ENCODE measurements at places on chromosomes 6 and 20.

GRCh38 chr6:147579667-147580066 lies 71.2 kb downstream of the SAMD5 start:
- DNase-seq, result no peak

- no peak for DNase-seq
Measured at GRCh38 chr6:89252907-89253306, 35.7 kb upstream of the GABRR1 start.

DNA sequence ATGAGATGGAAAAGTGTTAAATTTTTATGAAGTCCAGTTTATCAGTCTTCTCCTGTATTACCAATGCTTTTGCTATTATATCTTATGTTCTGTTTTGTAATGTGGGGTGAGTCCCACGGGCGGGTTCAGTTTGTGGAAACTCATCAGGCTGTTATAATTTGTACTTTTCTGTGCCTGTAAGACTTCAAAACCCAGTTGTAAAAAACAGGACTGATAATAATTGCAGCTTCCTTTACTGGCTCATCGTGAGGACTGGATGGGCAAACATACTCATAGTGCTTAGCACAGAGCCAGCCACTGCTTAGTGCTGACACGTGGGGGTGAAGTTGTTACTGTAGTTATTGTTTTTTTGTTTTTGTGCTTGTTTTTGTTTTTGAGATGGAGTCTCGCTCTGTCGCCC lies 45.6 kb downstream of the TGM2 start:
- no peak for DNase-seq

DNA sequence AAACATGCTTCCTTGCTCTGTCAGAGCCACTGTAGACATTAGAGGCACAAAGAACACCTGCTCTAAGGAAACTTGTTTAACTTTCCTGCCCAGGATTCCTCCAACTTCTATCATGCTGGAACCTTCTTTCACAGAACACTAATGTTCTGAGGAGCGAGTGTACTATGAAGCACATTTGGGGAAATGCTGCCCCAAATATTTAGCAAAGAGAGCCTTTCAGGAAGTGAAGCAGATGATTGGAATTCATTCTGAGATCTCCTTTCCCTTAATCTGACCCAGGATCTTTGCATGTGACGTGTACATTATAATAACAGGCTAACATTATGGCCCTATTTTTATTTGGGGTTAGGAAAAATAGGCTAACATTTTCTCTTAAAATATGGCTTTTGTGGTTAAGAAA lies 21.0 kb upstream of the FYN start:
- DNase-seq, result no peak

DNA sequence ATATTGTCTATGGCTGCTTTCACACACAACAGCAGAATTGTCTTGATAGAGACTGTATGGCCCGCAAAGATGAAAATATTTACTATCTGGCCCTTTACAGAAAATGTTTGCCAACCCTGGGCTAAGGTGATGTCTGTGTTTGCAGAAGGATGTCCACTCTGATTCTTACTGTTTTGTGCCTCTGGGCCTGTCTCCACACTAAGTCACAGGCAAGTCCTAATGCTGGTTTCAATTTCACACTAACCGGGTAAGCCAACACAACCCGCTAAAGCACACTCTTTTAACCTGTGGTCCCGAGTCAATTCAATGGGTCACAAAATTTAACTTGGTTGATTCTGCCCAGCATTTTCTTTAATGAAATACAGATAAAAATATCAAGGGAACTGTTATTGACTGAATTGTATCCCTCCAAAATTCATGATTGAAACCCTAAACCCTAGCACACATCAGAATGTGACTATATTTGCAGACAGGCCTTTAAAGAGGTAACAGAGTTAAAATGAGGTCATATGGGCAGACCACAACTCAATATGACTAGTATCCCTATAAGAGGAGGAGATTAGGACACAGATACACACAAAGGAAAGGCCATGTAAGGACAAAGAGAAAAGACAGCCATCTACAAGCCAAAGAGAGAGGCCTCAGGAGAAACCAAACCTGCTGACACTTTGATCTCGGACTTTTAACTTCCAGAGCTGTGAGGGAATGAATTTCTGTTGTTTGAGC lies 78.4 kb downstream of the FYN start:
- DNase-seq, result no peak

GRCh38 chr6:80227545-80228105 lies 121.2 kb downstream of the BCKDHB start:
- DNase-seq, result no peak

- no peak for DNase-seq
Measured at GRCh38 chr6:22873513-22874136, 304.3 kb downstream of the HDGFL1 start.

DNA sequence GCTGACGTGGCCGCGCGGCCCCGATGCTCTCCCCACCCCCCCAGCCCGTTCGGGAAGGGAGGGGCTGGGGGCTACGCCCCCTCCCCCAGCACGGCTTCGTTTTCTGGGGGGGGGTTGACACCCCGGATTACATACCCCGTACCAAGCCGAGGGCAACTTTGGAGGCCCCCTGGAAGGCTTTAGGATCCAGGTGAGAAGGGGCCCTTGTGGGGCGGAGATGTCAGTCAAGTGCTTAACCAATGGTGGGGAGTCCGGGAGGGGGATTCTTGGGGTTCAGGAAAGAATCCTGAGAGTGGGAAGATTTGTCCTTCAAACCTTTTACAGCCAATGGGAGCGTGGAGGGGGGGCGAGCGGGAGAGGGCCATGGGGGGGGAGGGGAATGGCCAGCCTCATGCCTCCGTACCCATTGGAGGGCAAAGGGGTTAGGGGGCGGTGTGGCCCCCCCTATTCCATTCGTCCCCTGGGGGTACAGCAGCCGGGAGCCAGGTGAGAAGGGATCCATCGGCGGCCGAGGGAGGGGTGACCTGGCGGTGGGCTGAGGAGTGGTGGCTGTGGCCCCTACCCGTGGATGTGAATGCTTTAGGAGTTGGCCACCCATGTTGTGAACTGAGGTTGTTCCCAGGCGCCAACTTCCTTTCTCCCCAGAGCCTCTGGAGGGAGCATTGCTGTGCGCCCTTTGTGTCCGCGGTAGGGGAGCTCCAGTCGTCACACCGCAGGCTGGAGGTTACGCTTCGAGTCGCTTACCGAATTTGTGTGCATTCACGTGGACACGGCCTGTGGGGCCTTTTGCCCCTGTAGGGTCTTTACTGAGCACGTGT lies 682 bp downstream of the BRD2 start:
- DNase-seq, result peak; percentile 20

GRCh38 chr20:34874094-34874654 lies 1.5 kb upstream of the GGT7 start:
- no peak for DNase-seq

GRCh38 chr6:75217193-75217592 lies 11.3 kb upstream of the COL12A1 start:
- DNase-seq, result no peak

DNA sequence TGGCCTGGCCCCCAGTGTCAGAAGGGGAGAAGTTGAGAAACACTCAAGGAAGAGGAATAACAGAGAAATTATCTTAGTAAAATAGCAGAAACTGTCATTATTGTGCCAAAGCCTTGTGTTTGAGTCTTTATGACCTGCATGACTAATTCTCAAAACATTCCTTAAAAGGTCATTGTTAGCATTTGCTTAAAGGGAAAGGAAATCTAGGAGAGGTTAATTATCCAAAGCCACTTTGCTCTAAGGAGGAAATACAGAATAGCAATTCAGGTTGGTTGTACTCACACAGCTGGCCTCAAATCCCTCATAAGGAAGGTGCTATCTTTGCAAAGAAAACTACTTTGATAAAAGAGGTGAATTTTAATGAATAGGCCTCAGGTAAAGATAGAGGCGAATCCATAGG lies 516.7 kb downstream of the CBLN4 start:
- DNase-seq, result no peak

DNA sequence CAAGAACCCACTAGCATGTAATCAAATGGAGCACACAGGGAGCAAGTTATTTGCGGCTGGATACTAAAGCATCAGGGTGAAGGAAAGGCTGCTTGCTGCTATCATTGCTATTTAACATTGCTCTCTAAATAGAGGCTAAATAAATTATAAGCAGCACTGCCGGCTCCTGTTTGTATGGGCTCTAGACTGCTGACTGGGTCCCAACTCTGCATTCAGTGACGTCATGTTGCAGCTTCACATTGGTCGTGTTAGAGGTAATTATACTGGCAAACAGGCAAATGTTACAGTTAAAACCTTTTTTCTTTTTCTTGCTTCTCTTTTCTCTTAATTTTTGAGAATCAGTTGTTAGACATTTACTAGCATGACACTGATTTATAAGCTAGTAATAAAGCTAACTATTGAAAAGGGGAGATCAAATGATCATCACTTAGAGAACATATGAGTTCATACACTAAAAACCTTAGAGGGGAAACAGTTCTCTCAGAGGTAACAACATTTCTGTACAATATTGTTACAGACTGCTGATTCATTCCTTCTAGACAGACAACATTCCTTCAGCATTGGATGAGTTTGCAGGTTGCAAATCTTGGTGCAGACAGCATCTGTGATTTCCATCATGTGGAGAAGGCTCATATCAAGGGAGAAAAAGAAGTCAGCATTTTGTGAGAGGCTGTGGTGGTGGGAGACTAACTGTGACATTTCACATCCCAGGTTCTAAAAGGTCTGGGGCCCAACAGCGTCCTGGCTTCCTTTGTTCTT lies 15.9 kb downstream of the RFPL4B start:
- DNase-seq, result no peak

- DNase-seq, result no peak
Measured at GRCh38 chr20:50163570-50164317, 10.2 kb upstream of the PEDS1 start.

- no peak for DNase-seq
Measured at GRCh38 chr6:132210886-132211563, 190.2 kb downstream of the MOXD1 start.

DNA sequence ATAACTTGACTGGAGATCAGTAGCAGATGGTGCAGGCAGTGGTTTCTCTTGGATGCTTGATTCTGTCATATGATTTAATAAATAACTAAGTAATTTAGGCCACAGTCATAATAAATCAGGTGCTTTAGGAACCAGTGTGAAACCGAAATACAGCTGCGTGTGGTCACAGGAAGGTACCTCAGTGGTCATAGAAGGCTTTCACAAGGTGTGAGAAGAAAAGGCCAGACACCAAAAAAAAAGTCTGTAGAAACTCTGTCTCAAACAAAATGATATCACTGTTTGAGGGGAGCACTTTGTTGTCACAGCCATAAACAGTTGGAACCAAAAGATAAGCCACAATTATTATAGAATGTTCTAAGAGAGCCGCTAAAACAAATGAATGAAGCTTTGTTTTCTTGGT lies 56.5 kb downstream of the ARMC2 start:
- DNase-seq, result no peak

GRCh38 chr20:63272105-63273058 lies at the start of gene ARFGAP1:
Gene ARFGAP1 (plus strand): TSS chr20:63272813. CDS start chr20:63275581, 2,768 bp downstream.
- DNase-seq, result peak; percentile 78

- no peak for DNase-seq
Measured at GRCh38 chr6:160217073-160217472, 41.5 kb downstream of the SLC22A2 start.

DNA sequence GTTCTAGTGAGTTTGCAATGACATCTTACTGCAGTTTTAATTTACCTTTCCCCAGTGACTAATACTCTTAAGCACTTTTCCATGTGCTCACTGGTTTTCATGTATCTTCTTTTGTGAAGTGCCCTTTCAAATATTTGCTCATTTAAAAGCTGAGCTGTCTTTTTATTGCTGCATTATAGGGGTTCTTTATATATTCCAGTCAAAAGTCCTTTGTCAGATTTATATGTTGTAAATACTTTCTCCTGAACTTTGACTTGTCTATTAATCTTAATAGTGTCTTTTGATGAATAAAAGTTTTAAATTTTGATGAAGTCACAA lies 50.2 kb upstream of the ELOVL5 start:
- DNase-seq, result no peak

GRCh38 chr6:69825904-69826303 lies 29.1 kb upstream of the LMBRD1 start:
- no peak for DNase-seq

GRCh38 chr6:139577124-139577762 lies 202.8 kb upstream of the CITED2 start:
- DNase-seq, result no peak

DNA sequence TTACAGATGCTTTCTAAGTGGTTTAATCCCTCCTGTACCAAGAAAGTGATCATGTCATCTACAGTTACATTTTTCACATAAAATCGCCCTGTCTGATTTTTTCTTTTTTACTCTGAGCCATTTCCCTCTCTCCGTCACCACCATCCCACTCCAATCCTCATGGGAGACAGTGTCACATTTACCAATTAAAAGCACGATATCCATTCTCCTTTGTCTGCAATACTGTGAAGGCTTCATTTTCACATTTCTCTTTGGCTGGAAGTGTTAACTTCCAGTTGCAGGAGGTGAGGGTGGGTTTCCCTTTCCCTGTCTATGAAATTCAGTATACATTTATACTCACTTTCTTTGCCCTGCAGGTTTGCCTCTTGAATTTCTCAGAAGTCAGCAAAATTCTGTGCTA lies 372.7 kb upstream of the CNR1 start:
- no peak for DNase-seq

DNA sequence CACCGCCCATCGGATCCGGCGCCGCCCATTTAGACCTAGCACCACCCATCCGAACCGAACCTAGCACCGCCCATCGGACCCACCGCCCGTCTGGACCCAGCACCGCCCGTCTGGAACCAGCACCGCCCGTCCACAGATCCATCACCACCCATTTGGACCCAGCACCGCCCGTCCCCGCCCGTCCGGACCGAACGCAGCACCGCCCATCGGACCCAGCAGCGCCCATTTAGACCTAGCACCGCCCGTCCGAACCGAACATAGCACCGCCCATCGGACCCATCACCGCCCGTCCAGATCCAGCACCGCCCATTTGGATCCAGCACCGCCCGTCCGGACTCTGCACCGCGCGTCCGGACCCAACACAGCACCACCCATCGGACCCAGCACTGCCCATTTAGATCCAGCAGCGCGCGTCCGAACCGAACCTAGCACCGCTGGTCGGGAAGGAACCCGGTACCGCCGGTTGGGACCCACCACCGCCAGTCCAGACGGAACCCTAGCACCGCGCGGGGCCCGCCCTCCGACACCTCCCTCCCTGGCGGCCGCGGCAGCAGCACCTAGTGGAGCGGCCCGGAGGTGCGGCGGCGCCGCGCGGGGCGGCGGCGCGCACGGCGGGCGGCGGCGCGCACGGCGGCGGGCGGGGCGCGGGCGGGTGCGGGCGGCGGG lies 348 bp upstream of the AFDN start:
- no peak for DNase-seq

All from stimulated activated CD8-positive, alpha-beta memory T cell treated with anti-CD3 and anti-CD28 coated beads, Interleukin-15, amount 100 ng/mL, for 4 hours (primary cell).